ENCODE measurements at places on chromosomes 1 and 21.

- no peak for DNase-seq
Observed at GRCh38 chr1:230251644-230252191, 174.4 kb downstream of the PGBD5 start.

GRCh38 chr1:244713332-244713731 is 60.4 kb downstream of the DESI2 start:
- DNase-seq, result no peak

GRCh38 chr1:12127206-12127810 is 39.5 kb upstream of the TNFRSF1B start:
- DNase-seq, result no peak

DNA sequence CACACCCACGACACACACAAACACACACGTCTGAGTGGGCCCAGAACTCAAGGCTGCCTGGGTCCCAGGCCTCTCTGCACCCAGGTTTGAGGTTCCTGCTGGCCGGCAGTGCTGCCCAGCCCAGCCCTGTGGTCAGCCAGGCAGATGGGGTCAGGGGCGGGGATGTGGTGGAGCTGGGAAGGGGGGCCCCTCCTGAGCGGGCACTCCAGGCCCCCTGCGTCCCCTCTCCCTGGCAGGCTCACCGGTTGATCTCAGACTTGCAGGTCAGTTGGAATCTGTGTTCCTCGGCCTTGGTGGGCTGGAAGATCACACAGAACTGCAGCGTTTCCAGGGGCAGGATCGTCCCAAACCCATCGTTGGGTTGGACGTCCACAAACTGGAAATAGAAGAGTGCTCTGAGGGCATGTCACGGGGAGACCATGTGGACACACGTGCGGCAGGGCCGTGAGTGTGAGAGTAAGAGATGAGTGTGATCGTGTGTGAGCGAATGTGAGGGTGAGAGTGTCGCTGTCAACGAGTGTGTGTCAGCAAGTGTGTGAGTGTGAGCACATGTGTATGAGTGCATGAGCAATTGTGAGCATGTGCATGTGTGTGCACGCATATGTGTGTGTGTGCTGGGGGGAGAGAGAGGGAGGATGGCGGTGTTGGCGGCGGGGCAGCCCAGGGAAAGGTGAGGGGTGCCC is 19.7 kb upstream of the TMEM52 start:
- no peak for DNase-seq

DNA sequence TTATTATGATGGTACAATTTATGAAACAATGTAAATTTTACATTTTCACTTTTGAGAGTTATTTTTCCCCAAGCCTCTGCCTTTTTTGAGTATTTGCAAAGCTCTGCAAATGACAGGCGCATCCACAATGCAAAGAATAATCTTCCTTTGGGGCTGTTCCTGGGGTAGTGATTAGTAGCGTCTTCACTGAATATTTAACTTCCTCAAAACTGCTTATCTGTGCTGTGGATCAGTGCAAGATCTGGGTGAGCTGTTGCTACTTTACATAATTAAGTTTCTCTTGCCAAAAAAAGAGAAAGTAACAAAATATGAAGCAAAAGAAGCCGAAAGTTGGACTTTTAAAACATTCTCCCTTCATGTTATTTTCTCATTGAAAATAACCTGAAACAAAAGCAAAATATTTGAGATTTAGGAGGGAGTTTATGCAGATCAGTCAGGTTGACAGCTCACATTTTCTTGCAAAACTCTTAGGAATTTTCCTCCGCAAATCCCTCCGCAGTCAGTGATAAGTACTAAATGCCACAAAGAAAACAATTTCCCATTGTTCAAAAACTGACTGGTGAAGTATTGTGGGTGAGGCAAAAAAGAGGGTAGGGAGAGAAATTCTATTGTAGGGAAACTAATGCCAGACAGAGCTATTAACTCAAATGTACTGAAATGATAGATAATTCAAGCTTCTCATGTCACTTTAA is 276.4 kb upstream of the B3GALT2 start:
- DNase-seq, result no peak

GRCh38 chr1:204150702-204151551 is 917 bp downstream of the ETNK2 start:
- DNase-seq, result no peak

GRCh38 chr1:248782416-248783141 is 27.0 kb upstream of the LYPD8 start:
- no peak for DNase-seq
